ENCODE measurements at places on chromosomes 12 and 14.

DNA sequence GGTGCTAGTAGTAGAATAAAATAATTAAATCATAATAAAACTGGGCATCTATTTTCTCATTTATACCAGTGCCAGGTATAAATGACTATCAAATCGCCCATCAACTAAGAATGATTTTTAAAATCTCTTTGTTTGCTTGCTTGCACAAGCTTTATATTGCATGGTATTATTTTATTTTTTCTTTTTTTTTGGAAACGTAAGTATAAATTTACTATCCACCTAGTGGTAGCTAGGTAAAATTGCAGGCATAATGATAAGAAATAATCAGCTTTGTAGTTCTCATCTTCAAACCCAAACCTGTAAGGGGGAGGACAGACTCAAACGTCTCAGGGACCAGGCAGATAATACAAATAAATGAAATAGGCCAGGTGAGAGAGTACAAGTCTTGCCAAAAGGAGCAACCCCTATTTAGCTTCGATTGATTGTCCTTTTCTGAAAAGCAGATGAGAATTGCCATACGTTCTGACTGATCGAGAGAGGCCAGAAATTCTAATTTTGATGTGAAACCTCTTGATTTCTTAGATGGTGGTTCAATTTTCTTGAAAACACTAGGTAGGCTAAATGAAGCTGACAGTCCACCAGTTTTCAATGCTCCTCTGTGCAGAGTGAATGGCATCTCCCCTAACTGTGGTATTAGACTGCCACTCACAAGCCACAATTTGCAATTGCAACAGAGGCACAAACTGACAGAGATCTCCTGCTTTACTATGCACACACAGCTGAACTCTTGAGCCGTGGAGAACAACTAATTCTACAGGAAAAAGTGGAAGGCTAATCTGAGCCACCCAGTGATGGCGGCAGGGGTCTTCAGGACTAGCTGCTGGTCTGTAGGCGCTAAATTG is 189.3 kb downstream of the DACT1 start:
- no peak for DNase-seq

DNA sequence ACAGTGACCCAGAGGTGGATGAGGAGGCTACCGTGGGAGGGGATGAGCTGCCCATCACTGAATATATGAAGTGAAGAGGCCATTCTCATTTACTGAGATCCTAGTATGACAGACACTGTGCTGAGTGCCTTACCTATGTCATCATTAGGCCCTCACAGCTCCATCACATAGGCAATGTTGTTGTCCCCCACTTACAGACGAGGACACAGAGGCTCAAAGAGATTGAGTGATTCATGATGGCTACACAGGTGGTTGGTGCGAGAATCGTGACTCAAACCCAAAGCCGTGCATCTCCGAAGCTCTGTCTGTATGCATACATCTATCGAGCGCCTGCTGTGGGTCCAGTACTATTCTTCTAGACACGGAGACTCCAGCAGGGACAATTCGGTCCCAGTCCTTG is 5.9 kb upstream of the CCDC197 start:
- no peak for DNase-seq

DNA sequence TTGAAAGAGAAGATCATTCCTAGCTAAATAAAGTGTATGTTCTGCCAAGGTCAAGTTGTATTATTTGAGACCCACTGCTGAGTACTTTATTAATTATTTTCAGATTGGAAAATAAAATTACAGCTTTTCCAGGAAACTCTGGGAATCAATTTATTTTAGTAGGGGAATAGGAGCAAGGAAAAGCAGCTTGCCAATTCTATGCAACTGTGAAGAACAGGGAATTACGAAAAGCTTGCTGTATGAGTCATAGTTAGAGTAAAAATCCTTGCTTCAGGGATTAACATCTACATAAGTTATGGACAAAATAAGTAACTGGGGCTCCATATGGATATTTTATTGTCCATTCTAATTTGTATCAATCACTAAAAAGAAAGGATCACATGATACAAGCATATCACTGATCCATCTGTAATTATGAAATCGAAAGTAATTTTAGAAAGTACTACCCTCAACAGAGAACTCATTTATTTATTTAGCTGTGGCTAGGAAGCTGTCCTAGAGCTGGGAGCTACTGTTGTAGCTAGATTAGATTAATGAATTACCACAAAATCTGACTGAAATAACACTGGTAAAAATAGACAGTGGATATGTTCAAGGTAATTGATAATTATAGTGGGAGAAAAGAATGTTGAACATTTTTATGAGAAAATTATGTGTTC is 303.5 kb upstream of the NPAS3 start:
- peak; percentile 21 for DNase-seq

- DNase-seq: no peak
Measured at GRCh38 chr12:57614178-57614947, 3.1 kb downstream of the ARHGEF25 start.

- DNase-seq: no peak
Measured at GRCh38 chr12:23703051-23703450, 246.4 kb downstream of the SOX5 start.

GRCh38 chr12:14756334-14757143 is 46.7 kb downstream of the WBP11 start:
- no peak for DNase-seq

DNA sequence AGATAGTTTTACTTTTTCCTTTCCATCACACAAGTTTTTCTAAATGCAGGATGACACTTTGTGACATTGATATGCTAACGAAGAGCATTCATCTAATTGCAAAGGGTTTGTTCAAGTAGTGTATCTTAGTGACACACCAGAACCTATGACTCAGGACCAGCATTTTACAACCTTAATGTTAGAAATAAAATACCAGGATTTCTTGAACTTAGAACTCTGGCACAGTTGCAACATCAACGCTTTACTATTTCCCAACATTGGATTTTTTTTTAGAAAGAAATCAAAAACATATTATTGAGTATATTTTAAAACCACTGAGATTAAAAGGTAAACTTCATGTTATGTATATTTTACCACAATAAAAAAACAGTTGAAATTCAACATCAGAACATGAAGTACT is 17.9 kb upstream of the PLEKHG6 start:
- no peak for DNase-seq

GRCh38 chr14:95662376-95663186 is 23.6 kb upstream of the TCL1B start:
- DNase-seq: no peak

GRCh38 chr12:65784289-65785015 is 39.8 kb upstream of the HMGA2 start:
- DNase-seq: no peak
